NCI-H187 (cell line): ENCODE measurements at places on chromosomes 7 and 10.
A peak's percentile ranks its signal among the peaks of the same experiment; 100 is the strongest.

- DNase-seq, result no peak
Observed at GRCh38 chr7:99325001-99325493, 651 bp upstream of the ARPC1A start.

- DNase-seq, result no peak
Observed at GRCh38 chr10:114391599-114391998, 12.7 kb downstream of the AFAP1L2 start.

DNA sequence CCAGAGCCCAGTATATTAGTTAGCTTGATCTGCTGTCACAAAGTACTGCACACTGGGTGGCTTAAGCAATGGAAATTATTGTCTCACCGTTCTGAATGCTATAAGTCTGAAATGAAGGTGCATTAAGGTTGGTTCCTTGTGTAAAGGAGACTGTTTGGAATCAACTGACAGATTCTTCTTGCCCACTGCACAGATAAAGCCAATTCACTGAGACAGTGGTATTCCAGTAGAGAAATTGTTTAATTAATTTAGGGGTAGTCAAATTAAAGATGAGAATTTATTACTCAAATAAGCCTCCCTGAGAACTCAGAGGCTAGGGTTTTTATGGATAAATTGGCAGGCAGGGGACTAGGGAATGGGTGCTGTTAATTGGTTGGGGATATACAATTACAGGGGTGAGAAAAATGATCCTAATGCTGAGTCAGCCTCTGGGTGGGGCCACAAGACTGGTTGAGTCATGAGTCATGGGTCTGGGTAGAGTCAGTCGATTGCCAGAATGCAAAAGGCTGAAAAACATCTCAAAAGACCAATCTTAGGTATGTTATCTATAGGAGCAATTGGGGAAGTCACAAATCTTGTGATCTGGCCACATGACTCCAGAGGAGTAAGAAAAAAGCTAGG lies 23.5 kb upstream of the SAMD9L start:
- DNase-seq, result no peak

GRCh38 chr7:17690030-17690429 lies 250.3 kb downstream of the SNX13 start:
- no peak for DNase-seq

GRCh38 chr10:102935939-102936605 lies 18.0 kb downstream of the CNNM2 start:
- DNase-seq, result no peak

DNA sequence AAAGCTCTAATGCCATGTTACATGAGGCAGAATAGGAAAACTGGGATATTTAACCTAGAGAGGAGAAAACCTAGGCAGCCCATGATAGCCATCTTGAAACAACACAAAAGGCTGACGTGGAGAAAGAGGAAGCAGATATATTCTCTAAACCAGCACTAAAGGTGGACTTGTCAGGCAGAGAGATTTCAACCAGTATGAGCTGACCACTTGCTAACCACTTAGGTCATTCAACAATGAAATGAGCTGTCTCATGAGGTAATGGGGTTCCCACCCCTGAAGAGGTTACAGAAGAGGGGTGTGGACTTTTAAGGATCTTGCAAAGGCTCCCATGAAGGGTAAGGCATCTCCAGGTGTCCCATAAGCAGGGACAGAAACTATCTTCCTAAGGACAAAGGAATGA lies 26.8 kb upstream of the EGR2 start:
- DNase-seq, result no peak

- no peak for DNase-seq
Observed at GRCh38 chr10:15737656-15738055, 17.9 kb upstream of the ITGA8 start.

GRCh38 chr10:1162481-1163203 lies 106.5 kb downstream of the WDR37 start:
- no peak for DNase-seq

- DNase-seq, result no peak
Observed at GRCh38 chr10:121851786-121852185, 76.0 kb downstream of the ATE1 start.

GRCh38 chr7:131511774-131512535 lies 44.5 kb downstream of the PODXL start:
- no peak for DNase-seq

DNA sequence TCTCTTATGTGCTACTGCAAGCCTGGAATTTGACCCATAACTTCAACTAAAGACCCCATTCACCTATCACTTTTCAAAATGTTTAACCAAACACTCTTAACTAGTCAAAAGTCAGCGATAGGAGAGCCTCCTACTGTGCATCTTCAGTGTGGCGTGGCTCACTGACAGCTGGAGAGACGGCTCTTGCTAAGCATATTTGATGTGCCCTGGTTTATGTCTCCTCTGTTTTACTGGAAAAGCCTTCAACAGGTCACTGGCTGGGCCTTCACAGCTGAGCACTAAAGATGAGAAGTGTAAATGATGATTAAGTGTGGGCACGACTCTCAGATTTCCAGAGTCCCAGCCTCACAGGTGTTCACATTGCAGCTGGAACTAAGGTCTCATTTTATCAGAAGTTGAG lies 472.1 kb downstream of the SEMA3D start:
- DNase-seq, result peak; percentile 45

DNA sequence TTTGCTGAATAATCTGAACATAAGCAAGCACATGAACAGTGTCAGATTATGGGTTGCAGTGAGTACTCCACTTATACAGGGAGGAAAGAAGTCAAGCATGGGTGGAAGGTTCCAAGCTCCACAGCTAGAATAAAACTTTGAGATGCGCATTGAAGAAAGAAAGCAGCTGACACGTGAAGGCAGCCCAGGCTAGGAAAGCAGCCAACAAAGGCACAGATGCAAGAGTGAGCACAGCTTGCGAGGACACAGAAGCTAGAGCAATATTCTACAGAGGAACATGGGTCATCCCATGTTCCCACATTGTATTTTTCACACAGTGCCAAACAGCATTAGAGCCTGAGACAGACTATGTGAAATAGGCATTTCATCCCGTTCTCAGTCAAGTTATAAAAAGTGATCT lies 194.6 kb upstream of the TBX20 start:
- DNase-seq, result no peak

DNA sequence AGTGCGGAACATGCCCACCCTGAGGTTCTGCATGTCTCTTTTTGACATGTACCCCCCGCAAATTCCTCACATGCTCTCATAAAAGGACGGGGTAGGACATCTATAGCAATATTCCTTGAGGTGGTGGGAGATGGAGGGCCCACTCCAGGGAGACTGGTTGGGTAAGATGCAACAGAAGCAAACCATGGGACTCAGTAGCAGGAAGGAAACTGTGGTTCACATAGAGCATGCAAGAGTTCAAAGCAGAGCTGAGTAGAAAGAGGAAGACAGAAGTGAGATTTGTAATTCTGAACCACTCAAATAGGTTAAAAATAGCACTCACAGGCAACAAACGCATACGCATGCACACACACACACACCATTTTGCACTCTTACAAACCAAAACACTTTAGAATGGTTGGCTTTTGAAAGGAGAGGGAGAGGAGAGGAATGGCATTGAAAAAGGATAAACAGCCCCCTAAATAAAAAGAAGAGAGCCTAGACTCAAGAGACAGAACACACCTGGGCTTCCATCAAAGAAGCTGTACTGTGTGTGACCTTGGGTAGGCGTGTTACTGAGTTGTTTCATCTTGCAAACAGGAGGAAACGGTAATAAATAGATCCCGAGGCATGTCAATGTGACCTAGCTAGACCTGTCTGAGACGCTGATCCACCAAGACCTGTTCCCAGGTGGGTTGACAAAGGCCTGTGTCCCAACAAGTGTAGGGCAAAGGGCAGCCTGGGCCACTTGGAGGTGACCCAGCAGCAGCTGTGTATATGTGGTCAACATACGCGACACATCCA lies 77.6 kb upstream of the LRRC4 start:
- DNase-seq, result no peak

GRCh38 chr7:38839851-38840250 lies 69.1 kb downstream of the VPS41 start:
- DNase-seq, result no peak

GRCh38 chr7:129134356-129134987 lies 10.0 kb upstream of the TSPAN33 start:
- DNase-seq, result no peak

- DNase-seq, result no peak
Observed at GRCh38 chr10:36725581-36726520, 399.5 kb upstream of the ANKRD30A start.

- DNase-seq, result no peak
Observed at GRCh38 chr10:130741901-130742855, 569.3 kb downstream of the TCERG1L start.

DNA sequence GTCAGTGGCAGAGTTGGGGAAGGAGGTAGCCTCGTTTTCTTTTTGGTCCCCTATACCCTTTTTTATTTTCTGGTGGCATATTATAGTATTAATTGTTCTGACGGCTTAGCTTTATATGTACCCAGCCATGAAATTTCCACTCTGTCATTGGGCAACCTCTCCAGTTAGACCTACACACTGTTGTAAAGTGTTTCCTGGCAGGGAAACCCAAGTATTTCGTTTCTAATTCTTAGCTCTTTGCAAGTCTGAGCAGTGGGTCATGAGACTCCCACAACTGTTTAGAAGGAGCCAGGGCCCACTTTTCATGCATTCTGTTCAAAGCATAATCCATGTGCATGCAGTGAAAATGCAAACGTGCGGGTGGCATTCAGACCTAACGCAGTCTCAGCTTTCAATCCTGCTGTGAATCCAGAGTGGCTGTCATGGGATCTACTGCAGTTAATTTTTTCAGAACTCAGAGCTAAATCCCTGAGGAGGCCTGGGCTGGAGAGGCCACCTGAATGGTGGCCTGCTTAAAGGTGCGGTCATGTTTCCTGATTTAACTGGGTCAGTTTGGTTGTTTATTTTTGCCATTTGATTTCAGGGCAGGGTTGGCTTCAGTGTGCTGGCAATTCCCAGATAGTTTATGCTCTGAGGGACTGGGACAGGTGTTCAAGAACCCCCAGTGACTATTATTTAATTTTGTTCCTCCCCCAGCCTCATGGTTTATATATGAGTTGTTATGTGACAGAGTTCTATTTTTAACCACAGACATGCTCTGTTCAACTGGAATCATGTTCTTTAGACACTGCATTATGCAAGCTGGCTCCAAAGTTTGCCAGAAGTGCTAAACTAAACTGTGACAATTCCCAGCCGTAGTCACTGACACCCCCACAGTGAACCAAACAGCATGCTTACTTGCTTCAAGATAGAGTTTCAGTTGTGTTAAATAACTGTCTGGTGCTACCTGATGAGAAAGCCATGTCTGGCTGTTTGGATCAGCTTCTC lies 27.4 kb upstream of the SYPL1 start:
- peak; percentile 59 for DNase-seq

DNA sequence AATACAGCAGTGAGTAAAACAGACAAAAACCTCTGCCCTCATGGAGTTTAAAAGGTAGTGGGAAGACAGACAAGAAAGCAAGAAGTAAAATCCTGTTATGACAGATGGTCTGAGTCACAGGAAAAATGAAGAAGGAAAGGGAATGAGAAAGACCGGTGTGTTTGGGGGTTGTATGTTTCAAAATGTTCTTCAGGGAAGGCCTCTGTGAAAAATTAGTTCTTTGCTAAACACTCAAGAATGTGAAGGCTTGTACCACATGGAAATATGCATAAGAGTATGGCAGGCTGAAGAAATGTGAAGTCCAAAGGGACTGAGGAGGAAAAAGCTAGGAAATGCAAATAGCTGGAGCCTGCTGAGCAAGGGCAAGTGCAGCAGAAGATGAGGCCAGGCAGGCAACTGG lies 315.9 kb upstream of the SEMA3A start:
- no peak for DNase-seq

- no peak for DNase-seq
Observed at GRCh38 chr10:52318136-52318701, 4.1 kb downstream of the DKK1 start.

GRCh38 chr10:62277971-62278370 lies 9.3 kb upstream of the RTKN2 start:
- DNase-seq, result no peak

- DNase-seq, result no peak
Observed at GRCh38 chr7:138982204-138982623, 1.0 kb upstream of the KIAA1549 start.

DNA sequence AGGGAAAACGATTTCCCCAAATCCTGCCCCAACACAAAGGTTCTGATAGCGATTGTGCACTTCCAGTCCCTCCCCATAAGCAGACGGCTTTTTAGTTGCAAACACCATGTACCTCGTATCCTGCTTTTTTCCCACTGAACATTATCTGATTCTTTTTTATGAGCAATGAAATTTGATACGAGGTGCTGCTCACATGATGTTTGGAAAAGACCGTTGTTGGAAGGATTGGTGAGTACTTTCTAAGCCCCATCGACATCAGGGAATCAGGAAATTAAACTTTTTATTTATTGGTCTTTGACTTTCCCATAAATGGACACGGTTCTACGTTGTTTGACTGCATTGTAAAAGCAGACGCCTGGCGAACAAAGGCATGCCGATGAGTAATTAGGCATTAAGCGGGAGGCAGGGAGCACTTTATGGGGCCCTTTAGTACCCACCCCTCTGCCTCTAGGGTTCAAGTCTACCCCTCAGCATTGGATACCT lies 49.4 kb downstream of the TEX36 start:
- no peak for DNase-seq

- no peak for DNase-seq
Observed at GRCh38 chr7:146176860-146177259, 60.3 kb downstream of the CNTNAP2 start.

- DNase-seq, result no peak
Observed at GRCh38 chr7:128860158-128861073, 2.2 kb upstream of the ATP6V1F start.

- DNase-seq, result peak; percentile 87
Observed at GRCh38 chr10:50624413-50624865, 683 bp upstream of the SGMS1 start.

- DNase-seq, result no peak
Observed at GRCh38 chr10:99880080-99880835, 97.8 kb downstream of the ABCC2 start.

GRCh38 chr10:48517911-48518811 lies 86.7 kb downstream of the ARHGAP22 start:
- no peak for DNase-seq

- no peak for DNase-seq
Observed at GRCh38 chr7:158257516-158258410, 329.9 kb downstream of the PTPRN2 start.

- no peak for DNase-seq
Observed at GRCh38 chr10:13719425-13719824, 132.7 kb downstream of the PRPF18 start.

DNA sequence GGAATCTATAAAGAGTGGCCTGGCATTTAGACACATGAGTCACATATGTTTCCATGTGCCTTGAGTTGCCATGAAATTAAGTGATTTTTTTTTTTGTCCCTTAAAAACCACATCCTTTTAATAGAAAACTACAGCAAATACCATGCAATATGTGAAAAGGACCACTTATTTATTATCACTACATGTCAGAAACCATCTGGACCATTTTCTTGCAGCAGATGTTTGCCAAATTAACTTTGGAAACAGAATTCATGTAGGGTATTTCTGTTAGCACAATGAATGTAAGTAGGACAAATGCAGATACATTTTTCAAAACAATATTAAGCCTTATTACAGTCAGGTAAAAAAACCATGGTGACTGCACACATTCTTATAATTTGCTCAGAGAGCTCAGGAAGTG lies 230.6 kb downstream of the REEP3 start:
- DNase-seq, result no peak

- no peak for DNase-seq
Observed at GRCh38 chr7:3117488-3118231, 74.0 kb upstream of the CARD11 start.
